ENCODE measurements at places on chromosomes 4 and X.

- peak; percentile 2 for DNase-seq
Observed at GRCh38 chrX:15815779-15816437, 25.6 kb downstream of the ZRSR2 start.

DNA sequence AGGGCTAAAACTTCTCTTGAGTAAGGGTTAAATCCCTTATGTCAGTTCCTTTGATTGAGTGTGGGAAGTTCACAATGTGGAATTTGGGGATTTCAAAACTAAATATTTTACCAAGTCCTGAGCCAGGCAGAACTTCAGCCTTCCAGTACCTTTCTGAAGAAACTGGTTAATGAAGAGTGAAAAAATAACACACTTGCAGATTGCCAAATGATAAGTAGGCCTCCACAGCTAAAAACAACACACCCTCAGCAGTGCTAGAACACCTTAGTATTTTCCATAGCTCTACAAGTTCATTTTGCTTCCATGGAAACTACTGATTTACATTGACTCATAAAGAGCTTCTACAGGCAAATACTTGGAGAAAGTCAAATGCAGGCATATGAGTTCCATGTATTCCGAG lies 326.8 kb downstream of the ZNF674 start:
- no peak for DNase-seq

DNA sequence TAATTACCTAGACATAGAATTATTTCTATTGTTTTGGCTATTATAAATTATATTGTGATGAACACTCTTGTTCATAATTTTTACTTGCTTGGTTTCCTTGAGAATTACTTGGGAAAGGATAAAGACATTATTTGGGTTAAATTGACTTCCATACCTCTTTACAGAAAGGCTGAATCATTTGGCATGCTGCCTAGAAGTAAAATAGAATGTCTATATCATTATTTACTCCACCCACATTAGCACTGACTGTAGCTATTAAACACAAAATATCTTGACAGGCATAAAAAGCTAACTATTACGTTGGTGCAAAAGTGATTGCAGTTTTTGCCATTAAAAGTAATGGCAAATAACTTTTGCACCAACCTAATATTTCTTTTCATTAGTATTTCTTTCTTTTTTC lies 29.7 kb upstream of the ADH6 start:
- peak; percentile 2 for DNase-seq

DNA sequence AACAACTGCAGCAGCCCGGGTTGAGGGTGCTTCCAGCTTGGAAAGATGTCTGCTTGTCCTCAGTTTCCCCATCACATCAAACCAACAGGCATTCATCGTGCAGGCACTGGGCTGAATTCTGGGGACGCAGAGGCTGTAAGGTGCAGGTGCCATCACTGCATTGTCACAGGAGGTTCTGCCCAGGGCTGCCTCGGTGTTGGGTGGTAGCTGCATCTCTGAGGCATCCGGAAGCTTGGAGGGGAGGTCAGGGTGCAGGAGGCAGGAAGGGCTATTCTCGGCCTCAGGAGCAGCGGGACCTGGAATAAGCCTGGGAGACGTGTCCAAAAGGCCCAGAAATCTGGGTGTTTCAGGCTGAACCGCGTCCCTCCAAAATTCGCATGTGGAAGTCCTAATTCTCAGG lies 134.6 kb downstream of the HMX1 start:
- DNase-seq = no peak

- peak; percentile 79 for DNase-seq
Observed at GRCh38 chr4:144562019-144562705, 83.8 kb upstream of the HHIP start.
